Bronchial epithelial cell (primary cell): ENCODE measurements at places on chromosomes 2 and 18.

GRCh38 chr2:114537777-114538176, 95.3 kb downstream of the DPP10 start:
- DNase-seq: no peak

DNA sequence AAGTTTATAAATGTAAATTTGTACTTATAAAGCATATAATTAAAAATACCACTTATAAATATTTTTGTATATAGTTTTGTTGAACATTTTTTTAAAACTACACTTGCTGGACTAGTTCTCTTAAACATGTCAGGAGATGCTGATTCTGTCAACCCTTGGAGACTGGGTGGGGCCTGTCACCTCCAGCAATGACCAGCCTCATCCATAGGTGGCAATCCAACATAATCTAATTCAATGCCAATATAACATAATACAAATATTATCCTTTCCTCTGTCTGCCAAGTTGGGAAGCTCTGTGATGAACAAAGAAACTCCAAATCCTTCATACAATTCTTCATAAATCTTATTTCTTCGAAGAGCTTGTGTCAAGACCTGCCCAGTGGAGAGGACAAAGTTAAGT, 140.4 kb downstream of the RBMS1 start:
- peak; percentile 28 for DNase-seq

DNA sequence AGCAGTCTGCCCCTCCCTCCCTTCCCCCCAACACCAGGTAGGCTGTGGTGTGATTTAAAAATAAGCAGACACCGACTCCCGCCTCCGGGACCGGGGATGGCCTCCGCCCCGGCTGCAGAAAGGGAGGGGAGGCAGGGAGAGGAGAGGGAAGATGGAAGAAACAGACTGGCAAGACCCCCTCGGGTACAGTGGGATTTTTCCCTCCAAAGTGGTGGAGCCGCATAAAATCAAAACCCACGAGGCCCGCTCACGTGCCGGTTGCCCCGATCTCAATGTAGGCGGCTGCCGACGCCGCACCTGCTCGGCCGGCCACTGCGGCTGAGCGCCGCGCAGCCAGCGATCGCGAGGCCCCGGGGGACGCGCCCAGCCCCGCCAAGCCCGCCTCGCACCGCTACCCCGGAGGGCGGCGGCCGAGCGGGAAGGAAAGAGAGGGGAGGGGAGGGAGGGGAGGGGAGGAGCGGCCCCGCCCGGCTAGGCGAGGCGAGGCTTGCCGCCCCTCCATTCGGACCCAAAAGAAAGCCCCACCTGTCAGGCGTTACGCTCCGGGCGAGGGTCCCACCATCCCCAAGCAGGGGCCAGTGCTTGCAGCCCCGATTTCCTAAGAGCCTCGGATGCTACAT, 811 bp downstream of the ADD2 start:
- DNase-seq: no peak

DNA sequence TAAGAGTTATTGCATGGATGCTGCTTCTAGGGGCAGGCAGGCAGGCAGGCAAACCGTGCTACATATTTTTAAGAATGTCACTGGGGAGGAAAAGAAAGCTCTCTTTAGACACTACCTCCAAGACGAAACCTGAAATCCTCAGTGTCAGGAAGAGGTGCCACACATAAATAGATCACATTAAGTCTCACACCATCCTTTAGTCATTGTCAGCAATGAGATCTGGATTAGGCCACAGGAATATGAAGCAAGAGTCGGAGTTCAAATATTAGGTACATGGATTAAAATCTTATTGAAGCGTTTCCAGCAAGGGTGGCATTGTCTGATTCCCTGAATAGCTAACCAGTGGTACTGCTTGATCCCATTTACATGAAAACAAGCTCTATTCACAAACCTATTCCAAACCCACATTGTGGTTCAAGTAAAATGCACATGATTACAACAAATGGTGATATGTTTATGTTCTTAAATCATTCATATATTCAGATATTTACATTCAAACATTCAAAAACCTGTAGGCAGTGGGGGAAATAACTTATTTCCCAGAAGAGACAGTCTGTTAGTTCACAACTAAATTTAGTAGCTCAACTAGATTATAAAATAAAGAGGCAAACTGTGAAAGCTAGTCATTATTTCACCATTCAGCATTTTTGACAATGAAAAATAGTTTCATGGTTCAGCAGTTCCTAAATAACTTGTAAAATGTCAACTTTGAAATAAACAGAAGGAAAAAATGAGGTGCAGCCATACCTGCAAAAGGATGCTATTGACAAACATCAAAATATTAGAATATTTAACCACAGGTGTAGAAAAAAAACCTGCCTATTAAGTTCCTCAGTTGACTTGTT, 195.4 kb upstream of the SIX3 start:
- DNase-seq: no peak

DNA sequence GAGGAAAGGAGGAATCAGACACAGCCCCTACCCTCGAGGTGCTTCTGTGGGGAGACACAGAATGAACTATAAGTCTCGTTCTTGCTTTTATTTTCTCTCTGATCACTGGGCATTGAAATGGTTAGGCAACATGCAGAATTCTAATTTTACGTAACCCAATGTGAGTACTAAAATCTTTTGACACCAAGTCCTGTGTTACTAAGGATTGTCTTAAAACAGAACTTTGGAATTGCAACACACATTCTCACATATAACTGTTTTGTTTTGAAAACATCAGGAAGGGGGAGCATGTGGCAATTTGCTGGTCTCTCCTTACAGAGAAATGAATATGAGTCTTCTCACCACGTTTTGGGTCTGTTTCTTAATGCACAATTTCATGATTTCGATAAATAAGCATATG, 23.6 kb upstream of the SULT1C4 start:
- DNase-seq: no peak

- DNase-seq: no peak
These were observed 351.7 kb upstream of the MYT1L start for GRCh38 chr2:2682700-2683342.

GRCh38 chr18:10736984-10737383, 211.2 kb downstream of the NAPG start:
- no peak for DNase-seq

DNA sequence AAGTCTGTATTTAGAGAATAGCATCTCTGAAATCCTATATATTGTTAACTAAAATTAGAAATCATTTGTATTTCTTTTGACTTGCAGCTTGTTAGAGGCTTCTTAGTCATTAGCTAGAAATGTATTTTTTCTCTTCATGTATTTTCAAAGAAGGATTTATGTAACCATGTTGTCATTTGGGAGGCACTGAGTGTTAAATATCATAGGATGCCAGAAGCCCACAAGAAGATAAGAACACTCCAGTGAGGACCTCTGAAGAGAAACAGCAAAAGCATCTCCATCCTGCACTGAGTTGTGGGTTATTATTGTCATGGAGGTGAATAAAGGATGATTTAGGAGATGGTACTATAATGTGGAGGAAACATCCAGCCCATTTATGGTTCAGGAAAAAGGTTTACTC, 93.5 kb downstream of the UBE2E3 start:
- DNase-seq: peak; percentile 28

DNA sequence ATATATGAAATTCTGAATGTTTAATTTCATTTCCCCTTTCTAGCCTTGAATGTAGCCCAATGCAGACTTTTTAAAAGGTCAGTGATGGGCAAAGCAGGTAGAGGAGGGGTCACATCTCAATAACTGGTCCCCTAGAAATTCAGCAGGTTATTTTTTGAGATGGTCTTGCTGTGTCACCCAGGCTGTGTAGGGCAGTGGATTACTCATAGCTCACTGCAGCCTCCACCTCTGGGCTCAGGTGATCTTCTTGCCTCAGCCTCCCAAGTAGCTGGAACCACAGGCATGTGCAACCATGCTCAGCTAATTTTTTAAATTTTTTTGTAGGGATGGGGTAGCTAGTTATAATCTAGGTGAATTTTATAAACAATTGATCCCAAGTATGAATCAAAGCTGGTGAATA, 8.8 kb downstream of the IAH1 start:
- peak; percentile 29 for DNase-seq

- DNase-seq: peak; percentile 29
These were observed 161.9 kb upstream of the EPAS1 start for GRCh38 chr2:46135228-46135855.

- no peak for DNase-seq
These were observed 36.9 kb upstream of the KLF11 start for GRCh38 chr2:10006236-10007161.

GRCh38 chr2:197248623-197249022, 62.0 kb downstream of the ANKRD44 start:
- DNase-seq: no peak

DNA sequence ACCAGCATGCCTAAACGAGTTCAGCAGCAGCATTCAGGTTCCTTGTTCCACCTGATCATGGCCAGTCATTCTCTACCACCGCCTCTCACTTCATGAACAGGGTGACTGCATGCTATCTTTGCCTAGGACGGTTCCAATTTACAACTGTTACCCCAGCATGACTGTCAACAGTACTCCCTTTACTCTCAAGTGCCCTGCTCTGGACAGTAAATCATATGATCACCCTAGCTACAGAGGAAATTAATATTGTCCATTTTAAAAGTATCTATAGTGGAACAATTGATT, 25.7 kb downstream of the MGAT4A start:
- no peak for DNase-seq

GRCh38 chr2:235046589-235046988, 94.8 kb downstream of the SH3BP4 start:
- no peak for DNase-seq

- peak; percentile 17 for DNase-seq
These were observed 354.1 kb downstream of the TXNL1 start for GRCh38 chr18:56284319-56284718.

DNA sequence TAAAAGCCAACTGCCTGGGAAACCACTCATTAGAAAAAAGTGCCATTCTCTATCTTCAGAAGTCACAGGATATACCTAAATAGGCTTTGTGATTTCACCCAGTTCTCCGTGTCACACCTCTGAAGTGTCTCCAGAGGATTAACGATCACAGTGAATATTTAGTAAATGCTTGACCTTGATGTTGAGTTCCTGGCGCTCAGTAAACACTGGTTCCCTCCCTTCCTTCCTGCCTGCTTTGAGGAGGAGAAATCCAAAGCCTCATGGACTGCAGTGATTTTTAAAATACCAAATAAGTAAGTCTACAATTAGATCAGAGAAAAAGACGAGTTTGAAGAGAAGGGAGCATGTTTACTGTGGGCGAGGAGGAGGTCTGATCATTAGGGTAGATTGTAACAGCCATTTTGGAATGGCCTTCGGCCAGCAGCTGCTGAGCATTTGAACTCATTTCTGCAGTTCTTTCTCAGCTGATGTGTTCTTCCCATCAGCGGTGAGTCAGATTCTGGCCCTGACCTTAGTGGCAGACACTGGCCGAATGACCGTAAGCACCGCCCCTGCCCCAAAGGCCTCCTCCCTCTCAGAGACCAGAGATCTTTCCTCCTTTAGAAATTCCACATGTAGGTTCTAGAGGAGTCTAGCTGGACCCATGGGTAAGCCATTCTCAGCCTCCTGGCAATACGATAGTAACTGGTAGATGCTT, 62.1 kb upstream of the SLC16A14 start:
- no peak for DNase-seq

- no peak for DNase-seq
These were observed at the start of gene GRP for GRCh38 chr18:59219672-59220163. GRP (plus strand) TSS chr18:59220158; CDS start chr18:59220266, 108 bp downstream.

DNA sequence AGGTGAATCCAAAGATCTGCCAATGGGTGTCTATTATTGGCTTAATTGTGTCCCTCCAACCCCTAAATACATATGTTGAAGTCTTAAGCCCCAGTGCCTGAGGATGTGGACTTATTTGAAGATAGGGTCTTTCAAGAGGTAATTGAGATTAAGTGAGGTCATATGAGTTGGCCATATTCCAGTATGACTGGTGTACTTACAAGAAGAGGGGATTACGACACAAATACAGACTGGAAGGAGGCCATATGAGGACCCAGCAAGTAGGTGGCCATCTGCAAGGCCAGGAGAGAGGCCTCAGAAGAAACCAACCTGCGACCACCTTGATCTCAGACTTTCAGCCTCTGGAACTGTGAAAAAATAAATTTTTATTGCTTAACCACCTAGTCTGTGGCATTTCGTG, 121.1 kb upstream of the FN1 start:
- peak; percentile 55 for DNase-seq

DNA sequence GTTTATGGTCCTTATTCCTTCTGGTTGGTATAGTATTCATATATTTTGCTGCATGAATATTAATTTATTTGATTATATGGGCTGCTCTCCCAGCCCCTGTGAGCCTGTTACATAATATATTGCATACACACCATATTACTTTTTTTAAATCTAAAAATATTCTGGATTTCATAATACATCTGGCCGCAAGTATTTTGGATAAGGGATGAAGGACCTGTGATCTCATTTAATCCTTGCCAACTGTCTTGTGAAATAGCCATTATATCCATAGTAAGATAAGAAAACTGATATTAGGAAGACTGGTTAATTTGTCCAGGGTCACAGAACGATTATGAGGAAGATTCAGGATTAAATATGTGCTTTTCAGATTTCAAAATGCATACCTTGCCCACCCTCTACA, 433.6 kb downstream of the LPIN1 start:
- DNase-seq: no peak

- no peak for DNase-seq
These were observed 56.8 kb downstream of the ASXL2 start for GRCh38 chr2:25821225-25822056.
